Caudate nucleus (tissue), 63 donors: ENCODE measurements at places on chromosomes 5 and 9.

GRCh38 chr9:122572456-122572855 is 10.7 kb downstream of the OR1L8 start:
- no peak for DNase-seq

DNA sequence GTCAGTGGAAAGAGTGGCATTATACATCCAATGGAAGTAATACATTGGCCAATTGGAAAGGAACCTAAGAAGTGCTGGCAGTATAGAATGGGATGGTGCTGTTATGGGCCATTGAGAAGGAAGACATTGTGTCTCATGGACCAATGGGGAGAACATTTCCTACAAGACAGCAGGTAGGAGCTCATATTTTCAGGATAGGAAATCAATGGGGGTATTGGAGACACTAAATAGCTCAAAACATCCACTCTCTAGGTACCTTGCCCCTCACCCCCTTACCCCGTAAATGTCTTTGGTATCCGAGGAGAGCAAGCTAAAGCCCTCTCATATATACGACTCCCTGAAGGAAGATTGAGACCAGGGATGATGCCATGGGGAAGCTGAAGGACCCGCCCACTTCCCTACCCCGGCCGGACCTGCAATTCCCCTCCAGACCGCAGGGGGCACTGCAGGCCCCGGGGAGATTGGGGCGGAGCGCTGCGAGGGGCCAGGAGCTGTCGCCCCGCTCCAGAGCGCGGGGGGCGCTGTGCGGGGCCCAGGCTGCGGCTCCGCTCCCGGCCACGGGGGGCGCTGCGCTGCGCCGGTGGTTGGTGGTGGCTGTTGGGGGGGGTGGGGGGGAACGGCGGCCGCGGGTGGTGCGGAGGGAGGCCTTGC is at the start of gene KDM3B:
Gene KDM3B, plus strand, starts transcription at position 615 of the 651 bp plus-strand sequence. CDS start 111 bp downstream, outside the sequence.
- peak; percentile 32 for DNase-seq

GRCh38 chr5:45847877-45848276 is 151.7 kb upstream of the HCN1 start:
- DNase-seq = no peak

DNA sequence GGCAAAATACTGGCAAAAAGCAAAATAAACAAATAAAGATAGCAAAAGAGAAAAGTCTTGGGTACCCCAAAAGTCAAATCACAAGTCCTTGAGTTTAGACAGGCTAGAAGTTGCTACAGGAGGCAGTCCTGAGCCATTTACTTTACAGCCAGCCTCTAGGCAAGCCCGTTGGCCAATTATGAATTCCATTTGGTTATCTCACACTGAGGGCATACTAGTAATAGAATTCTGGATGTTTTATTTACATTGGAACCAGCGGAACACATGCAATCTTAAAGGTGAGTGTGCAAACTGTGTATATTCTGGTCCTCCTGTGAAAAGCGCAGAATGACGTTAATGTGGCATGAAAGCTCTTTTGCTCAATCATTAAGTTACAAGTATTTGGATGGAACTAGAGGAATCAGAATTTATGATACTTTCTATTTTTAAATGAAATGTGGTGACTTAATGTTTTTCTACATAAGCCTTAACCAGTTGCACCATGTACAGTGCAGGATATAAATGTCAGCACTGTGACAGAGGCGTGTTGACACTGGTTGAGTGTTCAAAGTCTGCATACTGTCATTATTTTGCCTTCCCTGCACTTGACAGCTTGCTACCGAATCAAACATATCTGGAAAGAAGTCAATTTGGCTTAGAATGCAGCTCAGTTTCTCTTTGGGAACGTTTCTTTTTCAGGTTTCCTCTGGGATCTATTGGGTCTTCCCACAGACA is 7.9 kb downstream of the GDNF start:
- DNase-seq = no peak

DNA sequence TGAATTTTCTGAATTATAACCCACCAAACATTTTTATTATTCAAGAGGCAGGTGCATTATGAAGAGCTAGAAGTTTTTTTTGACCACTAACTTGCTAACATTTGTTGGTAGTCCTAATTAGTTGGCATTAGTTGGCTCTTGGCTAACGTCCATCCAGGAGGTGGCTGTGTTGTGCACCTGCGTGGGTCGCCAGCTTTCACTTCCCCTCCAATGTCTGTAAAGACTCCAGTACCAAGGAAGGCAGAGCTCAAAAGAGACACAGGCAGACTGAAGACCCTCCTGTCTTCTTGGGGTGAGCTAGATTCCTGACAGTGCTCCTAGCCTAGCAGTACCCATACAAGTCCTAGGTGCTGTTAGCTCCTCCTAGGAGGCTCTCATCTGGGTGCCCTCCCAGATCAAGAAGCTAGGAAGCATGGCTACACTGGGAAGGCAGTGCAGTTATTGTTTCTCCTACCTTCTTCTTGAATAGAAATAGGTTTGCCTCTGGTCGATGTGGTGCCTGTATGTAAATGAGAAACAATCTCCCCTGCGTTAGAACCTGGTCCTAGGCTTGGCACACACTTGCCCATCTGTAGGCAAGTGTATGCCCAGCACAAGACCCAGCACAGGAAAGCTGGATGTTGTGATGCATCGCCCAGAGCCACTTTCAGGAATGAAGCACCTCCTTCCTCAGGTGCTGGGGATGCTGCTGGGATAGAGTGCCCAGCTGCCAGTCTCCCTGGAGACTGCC is 190.9 kb downstream of the ICE1 start:
- DNase-seq = no peak
